Stimulated activated CD8-positive, alpha-beta memory T cell treated with anti-CD3 and anti-CD28 coated beads, Interleukin-12 subunit alpha, Interleukin-12 subunit beta, amount 100 ng/mL, for 4 hours (primary cell): ENCODE measurements at places on chromosomes 12 and 14.

GRCh38 chr14:48890333-48890732 lies 695.8 kb downstream of the RPS29 start:
- no peak for DNase-seq

GRCh38 chr12:89524541-89525304 lies at the start of gene GALNT4:
GALNT4 (minus strand) TSS chr12:89524796; CDS start chr12:89524549, 247 bp downstream.
- peak; percentile 61 for DNase-seq

DNA sequence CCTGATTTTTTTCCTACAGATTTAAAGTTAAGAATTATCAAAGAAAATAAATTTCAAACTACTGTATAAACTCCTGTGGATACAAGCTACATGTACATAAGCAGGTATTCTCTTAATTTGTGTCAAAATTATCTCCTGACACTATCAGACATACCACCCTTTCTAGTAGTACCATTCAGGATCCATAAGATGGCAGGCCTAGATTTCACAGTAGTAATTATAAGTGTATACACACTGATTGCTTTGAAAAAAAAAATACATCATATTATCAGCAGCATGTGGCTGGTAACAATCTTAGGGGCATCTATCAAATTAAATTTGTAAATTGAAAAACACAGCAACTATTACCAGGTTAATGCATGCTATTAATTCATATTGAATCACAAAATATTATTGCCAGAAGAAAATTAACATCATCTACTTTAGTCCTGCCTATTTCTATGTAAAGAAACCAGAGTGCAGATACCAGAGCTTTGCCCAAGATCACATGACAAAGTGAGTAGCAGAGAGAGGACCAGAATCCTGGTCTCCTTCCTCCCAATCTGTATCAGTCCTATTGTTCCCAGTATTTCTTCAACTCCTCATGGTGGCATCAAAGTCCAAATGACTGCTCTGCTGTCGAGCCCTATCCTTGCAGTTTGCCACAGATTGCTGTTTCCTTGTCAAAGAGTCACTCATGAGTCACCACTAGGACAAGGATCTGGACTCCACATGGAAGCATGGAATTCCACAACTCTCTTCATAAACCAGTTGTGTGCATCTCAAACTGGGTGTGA lies 27.7 kb upstream of the CALM1 start:
- DNase-seq, result no peak

DNA sequence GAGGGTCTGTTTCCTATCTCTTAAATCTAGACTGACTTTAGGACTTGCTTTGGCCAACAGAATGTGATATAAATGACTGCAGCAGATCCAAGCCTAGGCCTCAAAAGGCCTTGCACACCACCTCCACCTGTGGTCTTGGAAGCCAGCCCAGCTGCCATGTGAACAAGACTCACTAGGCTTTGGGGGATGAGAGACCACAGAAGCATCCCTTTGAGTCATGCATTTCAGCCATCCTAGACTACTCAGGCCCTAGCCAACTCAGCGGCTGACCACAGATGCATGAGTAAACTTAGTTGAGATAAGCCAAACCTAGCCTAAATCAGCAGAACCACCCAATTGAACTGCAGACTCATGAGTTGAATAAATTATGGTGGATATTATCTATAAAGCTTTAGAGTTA lies 87.7 kb downstream of the KCNH5 start:
- no peak for DNase-seq

- no peak for DNase-seq
Observed at GRCh38 chr12:62977883-62978282, 42.9 kb upstream of the PPM1H start.

DNA sequence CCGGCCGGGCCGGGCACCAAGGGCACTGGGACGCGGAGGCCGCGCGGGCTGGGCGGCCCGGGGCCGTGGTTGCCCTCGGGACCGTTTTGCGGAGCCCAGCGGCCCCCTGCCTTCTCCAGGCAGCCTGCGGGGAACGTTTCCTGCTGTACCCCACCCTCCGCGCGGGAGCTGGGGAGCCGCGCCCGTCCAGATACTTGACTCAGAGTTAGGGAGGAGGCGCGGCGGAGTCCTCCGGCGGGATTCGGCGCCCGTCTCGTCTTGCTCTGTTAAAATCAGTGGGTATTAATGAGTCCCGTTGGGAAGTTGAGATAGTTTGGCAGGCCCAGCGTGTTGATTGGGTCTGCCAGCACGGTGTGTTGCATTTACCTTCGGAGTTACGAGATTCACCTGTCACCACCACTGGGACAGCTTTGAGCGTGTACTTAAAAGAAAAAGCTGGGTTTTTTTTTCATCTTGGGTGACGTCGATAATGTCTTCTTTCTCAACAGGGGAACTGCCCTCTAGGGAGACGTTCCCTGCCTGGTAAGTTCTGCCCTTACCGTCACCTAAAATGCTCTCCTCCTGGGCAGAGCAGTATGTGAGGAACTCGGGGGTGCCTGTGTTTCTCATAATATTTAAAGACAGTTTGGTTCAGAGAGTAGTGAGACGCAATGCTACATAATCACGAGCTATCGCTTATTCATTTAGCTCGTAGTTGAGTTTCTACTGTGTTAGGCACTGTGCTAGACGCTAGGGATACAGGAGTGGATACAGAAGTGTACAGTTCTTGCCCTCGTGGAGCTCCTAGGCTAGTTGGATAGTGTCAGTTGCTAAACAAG lies 596 bp downstream of the DLST start:
- no peak for DNase-seq
